ENCODE measurements at places on chromosomes 12 and 14. TPM values are rescaled to one million over a fixed set of nuclear protein-coding genes. Genes with fewer than 3 reads are reported as not detected.

GRCh38 chr12:80313209-80313608 is 130.8 kb upstream of the PTPRQ start:
- no peak for DNase-seq

GRCh38 chr14:37397941-37398215 is 197.2 kb downstream of the FOXA1 start:
- DNase-seq = no peak

The TAS2R10 gene
- not detected for total RNA-seq

GRCh38 chr14:74014299-74014698 is 4.8 kb downstream of the ENTPD5 start:
- no peak for DNase-seq

DNA sequence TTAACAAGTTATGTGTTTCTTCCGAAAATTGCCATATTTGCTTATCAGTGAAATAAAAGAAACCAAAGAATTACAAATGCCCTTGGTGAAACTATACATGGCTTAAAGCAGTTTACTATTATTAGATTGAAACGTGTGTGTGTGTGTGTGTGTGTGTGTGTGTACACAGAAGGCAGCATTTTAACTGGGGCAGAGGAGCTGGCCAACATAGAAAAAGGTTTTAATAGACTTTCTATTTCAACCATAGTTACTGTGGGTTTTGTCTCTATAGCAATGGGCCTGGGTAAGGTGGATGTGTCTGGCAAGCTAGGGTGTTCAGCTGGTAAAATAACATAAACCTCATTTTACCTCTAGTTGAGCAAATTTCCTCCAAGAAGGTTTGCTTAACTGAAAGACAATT is 6.5 kb downstream of the PRICKLE1 start:
- no peak for DNase-seq

DNA sequence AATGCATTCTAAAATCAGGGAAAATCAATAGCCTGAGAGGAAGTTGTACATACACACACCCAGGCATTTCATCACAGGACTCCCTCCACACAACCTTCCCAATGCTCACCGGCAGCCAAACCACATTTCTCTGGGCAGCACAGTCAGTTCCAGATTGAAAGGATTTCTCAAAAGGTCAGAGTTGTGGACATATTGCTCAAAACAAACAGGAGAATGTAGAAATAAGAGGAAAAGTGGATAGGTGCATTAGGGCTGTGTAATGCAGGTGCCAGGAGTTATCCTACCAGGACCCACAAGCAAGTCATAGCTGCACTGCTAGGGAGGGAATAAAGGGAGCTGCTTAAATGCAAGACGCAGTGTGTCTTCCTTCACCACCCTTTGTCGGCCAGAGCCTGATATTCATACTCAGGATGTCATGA is 62.9 kb downstream of the GCH1 start:
- no peak for DNase-seq

GRCh38 chr12:122421821-122422729 is at the start of gene CLIP1:
Gene CLIP1, minus strand, starts transcription at chr12:122422669. Its CDS starts 42,217 bp downstream, at chr12:122380452.
- peak; percentile 70 for DNase-seq

DNA sequence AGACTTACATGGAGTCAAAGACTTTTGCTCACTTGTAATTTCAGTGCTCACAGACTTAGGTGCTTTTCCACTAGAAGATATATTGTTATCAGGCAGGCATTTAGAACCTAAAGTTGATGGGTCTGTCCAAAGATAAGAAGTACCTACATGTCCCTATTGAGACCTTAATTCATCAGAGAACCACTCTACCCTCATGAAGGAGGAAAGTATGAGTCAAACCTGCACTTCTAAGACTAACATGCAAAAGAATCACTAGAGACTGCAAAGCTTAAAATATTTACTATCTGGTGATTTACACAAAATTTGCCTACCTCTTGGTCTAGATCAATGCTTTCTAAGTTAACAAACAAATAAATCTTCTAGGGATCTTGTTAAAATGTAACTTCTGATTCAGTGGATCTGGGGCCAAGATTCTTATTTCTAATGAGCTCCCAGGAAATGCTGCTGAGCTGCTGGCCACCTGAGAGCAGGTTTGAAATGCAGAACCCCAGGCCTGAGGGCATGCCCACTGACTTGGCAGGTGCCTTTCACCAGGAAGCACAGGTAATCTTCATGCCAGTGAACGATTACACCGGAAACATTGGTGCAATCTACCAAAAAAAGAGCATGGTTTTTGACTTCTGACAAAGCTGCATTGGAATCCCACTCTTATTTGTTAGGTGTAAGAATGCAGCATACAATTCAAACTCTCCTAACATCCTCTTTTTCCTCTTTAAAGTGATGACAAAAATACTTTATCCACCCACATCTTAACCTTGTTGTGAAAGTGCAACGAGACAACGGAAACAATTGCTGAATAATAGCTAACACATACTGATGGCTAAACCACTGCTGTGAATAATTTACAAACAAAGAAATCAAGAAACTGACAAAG is 214.2 kb downstream of the ADAMTS20 start:
- no peak for DNase-seq

- no peak for DNase-seq
Measured at GRCh38 chr12:52980096-52980649, 26.1 kb upstream of the EIF4B start.

GRCh38 chr12:89825591-89826449 is 117.2 kb upstream of the ATP2B1 start:
- no peak for DNase-seq

GRCh38 chr12:104701301-104701700 is 244.6 kb downstream of the CHST11 start:
- no peak for DNase-seq

The VPS33A gene
- total RNA-seq = 35.3 TPM

DNA sequence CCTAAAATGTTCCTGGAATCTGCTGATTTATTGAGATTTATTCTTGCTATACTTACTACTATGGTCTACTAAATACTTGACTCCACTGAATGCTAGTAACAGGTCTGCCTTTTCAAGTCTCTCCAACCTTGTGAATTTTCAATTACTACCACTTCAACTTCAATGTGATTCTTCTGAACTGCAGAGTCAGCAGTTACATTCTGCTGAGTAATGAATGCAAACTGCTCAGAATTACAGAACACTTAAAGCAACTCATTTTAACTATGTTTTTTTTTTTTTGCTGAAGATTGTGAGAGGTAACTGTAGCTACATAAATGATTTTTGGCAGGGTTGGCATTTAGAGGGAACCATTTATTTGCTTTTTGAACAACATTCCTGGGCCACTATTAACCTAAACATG is 41.8 kb downstream of the ARF6 start:
- DNase-seq = no peak

GRCh38 chr12:18882690-18883089 is 144.8 kb downstream of the CAPZA3 start:
- no peak for DNase-seq

GRCh38 chr14:50397390-50398188 is 908 bp upstream of the CDKL1 start:
- no peak for DNase-seq

- no peak for DNase-seq
Measured at GRCh38 chr14:79352076-79352630, 859.2 kb downstream of the DIO2 start.

- DNase-seq = no peak
Measured at GRCh38 chr14:53367644-53368026, 214.5 kb upstream of the DDHD1 start.

- DNase-seq = no peak
Measured at GRCh38 chr12:131699434-131699833, 11.5 kb upstream of the SFSWAP start.

GRCh38 chr12:15044471-15044870 is 71.6 kb downstream of the PDE6H start:
- DNase-seq = no peak
